AG10803 (cell line): ENCODE measurements at places on chromosomes 6 and 20.

DNA sequence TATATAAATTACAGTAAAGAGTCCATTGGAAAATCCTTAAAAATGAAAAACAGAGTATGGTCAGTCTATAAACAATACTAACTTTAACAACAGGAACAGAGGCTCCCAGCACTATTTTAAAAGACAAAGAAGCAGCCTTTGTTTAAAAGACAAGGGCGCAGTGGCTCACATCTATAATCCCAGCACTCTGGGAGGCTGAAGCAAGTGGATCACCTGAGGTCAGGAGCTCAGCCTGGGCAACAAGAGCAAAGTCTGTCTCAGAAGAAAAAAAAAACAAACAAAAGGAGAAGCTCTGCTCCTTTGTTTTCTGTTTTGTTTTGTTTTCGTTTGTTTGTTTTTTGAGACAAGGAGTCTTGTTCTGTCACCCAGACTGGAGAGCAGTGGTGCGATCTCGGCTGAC, 89.4 kb downstream of the DTNBP1 start:
- DNase-seq: no peak

DNA sequence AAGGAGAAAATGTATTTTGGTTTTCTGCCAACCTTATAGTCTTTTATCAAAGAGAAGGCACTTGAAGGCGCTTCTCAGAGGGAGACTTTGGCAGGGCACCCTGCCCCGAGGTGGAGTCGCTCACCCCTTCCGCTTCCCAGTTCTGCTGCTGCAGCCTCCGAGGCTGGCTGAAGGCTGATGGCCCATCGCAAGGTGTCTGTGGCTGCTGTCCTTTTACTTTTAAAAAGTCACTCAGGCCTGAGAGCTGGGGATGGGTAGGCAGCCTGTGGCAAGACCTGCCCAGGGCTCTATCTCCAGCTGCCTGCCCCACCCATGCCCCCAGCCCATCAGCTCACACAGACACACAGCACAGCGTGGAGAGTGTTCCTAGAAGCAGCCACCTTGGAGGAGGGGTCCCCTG, 206.6 kb upstream of the CST7 start:
- DNase-seq: no peak

- peak; percentile 23 for DNase-seq
These were observed 14.1 kb upstream of the KCNG1 start for GRCh38 chr20:51036827-51037531.

GRCh38 chr6:166439366-166440091, 56.8 kb upstream of the MPC1 start:
- DNase-seq: no peak

DNA sequence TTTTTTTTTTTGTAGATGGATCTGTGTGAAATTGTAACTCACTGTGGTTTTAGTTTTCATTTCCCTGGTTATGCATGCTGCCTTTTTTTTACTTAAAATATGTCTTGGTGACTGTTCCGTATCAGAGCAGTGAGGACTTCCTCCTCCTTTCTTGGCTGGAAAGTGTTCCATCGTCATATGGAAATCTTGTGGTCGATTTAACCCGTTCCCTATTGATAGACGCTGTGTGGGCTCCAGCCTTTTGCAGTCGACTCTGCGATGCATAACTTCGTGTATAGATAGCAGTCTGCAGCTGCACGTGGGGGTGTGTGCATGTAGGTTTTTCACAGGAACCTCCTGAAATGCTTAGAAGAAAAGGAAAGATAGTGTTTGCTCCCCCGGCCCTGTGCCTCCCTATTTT, 28.1 kb upstream of the PNPLA1 start:
- DNase-seq: peak; percentile 10

DNA sequence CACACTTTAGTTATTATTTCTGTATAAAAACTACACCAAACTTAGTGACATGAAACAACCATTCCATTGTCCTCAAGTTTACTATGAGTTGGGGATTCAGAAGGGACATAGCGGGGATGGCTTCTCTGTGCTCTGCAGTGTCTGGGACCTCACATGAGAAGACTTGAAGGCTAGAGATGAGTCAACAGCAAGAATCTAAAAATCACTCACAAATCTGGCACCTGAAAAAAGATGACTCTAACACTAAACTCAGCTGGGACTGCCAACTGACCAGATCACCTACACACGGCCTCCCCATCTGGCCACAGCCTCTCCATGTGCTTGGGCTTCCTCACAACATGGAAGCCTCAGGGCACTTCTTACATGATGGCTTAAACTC, 63.0 kb upstream of the EYA2 start:
- DNase-seq: no peak

- peak; percentile 95 for DNase-seq
These were observed 54.9 kb downstream of the UBR2 start for GRCh38 chr6:42618686-42619085.

GRCh38 chr6:37077191-37077904, 71.9 kb downstream of the FGD2 start:
- no peak for DNase-seq

DNA sequence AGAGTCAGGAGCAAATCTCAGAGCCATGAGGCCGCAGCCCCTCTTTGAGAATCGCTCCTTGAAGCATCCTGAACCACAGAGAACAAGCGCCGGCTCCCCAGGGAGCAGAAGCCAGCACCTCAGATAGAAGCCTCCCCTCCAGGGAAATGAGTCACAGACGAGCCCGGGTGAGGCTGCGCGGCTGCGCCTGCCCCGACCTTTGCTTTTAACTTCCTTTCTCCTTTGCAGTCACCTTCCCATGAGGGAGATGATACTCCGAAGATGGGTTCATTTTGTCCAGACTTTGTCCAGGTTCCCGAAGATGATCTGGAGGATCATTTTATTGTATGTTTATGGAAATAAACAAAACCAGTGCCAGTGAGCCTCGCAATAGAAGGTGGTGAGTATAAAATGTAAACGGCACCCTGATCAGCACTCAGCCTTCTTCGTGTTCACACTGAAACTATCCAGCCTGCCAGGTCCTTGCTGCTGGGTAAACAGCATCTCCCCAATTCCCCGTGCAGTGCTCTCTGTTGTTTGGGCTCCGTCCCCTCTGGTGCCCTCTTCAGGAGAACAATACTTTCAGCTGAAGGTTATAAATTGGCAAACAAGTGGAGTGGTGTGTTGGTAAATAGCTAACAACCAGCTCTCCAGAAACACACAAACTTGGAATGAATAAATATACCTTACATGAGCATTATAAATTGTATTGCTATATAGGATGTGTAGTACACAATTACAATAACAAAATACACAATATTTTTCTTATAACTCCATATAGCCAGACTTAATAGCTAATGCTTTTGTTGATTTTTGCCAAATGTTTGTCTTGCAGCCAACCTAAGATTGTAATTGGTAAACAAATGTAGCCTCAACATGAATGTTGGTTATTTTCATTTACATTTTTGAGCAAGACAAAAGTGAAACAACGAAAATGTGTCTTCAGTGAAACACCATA, 41.4 kb upstream of the TMEM181 start:
- DNase-seq: peak; percentile 85

- DNase-seq: no peak
These were observed 19.2 kb downstream of the ZSCAN12 start for GRCh38 chr6:28380381-28380780.

DNA sequence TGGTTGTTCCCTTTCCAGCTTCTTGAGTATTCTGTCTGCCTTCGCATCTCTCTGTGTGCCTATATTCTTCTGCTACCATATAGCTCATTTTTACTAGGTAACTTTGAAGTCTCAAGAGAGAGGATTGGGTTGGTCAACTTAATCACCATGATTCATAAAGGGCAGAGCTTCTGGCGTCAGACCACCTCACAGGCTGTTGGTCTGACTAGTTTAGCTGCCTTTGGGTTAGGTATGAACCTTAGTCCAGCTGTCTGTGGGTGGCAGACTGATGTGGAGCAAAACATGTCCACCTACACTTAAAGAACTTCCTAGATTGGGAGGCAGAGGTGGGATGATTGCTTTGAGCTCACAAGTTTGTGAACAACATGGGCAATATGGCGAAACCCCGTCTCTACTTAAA, 192.2 kb upstream of the SGK1 start:
- no peak for DNase-seq

GRCh38 chr6:54493138-54493537, 184.9 kb downstream of the TINAG start:
- DNase-seq: peak; percentile 75

GRCh38 chr20:20525756-20526155, 157.9 kb downstream of the INSM1 start:
- DNase-seq: no peak

GRCh38 chr6:158611541-158612370, 32.8 kb downstream of the DYNLT1 start:
- DNase-seq: no peak

GRCh38 chr6:118102401-118102800, 195.3 kb downstream of the SLC35F1 start:
- no peak for DNase-seq

DNA sequence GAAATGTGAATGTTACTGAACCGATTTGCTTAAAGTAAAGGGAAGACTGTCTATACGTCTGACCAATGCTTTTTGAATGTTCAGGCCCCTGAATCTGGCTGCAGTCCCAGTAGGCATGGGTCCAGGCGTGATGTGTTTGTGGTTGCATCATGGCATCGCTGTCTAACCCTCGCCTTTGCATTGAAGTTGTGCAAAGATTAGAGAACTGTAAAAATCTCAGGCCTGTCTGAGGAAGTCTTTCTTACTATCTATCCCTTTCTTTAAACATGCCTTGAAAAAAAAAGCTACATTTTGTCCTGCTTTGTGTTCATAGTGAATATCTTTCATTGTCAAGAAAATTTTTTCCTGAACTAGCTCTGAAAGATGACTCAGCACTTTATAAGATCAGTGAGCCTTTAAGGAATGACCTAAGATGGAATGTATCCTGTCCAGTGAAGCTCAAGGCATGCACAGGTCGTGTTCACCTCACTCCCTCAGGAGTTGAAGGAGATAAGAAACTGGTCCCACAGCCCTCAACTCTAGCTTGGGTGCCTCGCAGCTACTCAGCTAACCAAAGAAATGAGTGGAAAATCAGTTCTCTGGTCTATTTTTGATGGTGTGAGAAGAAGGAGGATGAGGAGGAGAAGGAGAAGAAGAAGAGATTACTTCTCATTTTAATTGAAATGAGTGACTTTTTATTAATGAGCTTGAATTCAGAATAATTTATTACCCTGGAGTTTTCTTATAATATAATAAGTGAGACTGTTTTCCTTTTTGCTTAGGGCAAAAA, 48.6 kb downstream of the TPD52L1 start:
- DNase-seq: peak; percentile 80

DNA sequence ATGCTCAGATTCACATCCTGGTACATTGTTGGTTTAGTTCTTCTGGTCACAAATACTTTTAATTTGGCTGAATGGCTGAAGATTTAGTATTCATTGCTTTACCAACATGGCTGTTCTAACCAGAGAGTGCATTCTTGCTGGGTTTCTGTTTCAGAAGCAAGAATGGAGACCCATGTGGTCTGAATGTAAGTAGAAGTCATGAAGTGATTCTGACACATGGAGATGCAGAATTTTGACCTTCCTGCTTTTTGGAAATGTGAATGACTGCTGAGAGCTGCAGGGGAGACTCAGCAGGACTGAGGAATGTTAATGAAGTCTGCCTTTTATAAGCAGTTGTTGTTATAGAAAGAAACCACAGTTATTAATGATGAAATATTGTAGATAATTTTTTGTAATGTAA, 576.1 kb upstream of the MARCKS start:
- peak; percentile 70 for DNase-seq

GRCh38 chr20:48338717-48339116, 489.1 kb downstream of the PREX1 start:
- DNase-seq: peak; percentile 79

DNA sequence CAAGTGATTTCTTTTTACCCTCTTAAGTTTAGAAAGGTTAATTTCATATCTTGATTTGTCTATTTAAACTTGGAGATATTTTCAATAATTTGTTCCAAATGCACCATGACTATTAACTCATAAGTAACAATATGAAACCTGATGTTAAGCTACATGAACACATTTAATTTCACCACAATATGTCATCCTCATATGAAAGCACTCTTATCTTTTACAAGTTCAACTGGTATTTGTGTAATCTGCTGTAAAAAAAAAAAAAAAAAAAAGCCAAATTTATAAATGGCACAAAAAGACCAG, 110.4 kb downstream of the HFE start:
- DNase-seq: no peak

DNA sequence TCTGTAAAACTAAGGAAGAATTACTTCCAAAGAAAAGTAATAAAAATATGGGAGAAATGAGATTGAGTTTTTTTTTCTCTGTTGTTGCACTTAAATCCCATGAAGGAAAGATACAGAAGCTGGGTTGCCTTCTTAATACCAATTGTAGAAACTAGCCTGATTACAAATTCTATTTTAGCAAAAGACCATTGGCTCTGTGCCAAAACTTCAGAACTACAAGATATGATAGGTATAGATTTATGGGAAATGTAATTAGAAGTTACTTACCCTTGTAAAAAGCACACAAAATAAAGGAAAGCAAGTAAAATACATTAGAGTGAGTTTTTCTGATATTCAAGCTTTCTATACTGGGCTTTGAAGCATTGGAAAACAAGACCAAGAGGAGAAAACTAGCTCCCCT, 73.5 kb upstream of the SCGN start:
- no peak for DNase-seq

- no peak for DNase-seq
These were observed 48.3 kb downstream of the EFCAB8 start for GRCh38 chr20:32906871-32907495.

GRCh38 chr6:153767127-153767526, 271.9 kb upstream of the OPRM1 start:
- no peak for DNase-seq

- DNase-seq: no peak
These were observed 75.0 kb downstream of the VTA1 start for GRCh38 chr6:142222022-142222421.

DNA sequence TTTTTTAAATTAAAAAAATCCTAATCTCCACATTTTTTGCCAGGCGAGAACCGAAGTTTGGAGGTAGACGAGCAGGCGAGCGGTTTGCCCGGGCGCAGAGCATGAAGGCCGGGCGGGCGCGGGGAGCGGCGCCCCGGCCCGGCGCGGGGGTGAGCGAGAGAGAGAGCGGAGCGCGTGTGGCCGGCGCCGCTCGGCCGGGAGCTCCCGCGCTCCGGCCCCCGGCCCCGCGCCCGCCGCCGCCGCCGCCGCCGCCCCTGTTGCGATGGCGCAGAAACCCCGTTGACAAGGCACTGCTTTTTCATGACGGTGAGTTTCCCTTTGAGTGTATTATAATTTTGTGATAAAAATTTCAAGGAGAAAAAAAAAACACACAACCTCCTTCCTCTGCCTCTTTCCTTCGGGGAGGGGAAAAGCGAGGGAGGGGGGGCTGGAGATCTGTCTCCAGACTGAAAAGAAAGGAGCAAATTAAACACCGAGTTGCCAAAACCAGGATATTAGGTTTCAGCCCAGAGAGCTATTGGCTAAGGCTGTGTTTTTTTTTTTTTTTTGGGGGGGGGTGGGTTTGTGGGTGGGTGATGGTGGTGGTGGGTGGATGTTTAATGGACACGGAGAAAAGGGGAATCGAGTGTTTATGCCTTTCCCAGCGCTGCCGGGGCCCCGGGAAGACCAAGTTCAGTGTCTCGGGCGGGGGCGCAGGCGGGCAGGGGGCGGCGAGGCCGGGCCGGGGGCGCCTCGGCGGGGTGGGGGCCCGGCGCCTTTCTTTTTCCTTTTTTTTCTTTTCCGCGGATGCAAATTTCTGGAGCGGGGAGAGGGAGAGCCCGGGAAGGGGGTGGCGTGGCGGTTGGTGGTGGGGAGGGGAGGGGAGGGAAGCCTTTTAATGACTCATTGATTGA, at the start of gene BICRAL:
Gene BICRAL, plus strand, starts transcription at position 257 of the 893 bp plus-strand sequence. CDS start 39,971 bp downstream, outside the sequence.
- DNase-seq: peak; percentile 82
